Stimulated activated CD4-positive, alpha-beta T cell treated with anti-CD3 and anti-CD28 coated beads, Interleukin-2, amount 100 ng/mL, for 24 hours (primary cell): ENCODE measurements at places on chromosomes 2 and 18.

- no peak for DNase-seq
Measured at GRCh38 chr2:169184074-169184473, 114.7 kb downstream of the DHRS9 start.

DNA sequence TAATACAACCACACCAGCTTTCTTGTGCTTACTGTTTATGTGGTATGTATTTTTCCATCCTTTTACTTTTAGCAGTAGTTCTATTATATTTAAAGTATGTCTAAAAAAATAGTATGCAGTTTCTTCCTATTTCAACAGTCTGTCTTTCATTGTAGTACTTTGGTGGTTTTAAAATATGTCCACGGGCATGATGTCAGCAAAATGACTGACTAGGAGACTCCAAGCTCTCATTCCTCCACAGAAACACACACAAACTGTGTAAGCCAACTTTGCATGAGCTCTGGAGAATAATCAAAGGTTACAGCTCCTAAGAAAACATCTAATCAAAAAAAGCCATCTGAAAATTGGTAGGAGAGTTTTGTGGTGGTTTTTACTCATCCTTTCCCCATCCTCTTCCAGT, 56.1 kb downstream of the TEX51 start:
- no peak for DNase-seq

DNA sequence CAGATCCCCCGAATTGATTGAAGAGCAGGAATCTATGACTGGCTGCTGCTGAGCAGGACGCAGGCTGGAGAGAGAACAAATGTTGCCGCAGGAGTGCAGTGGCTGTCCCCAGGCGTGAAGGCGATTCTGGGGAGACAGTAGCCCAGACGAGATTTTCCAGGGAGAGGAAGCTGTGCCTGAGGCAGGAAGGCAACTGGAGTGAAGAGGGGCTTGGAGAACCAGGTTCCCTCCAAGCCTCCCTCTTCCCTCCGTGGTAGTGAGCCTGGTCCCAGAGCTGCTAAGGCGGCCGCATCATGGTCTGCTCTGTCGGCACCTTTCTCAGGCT, 1.3 kb upstream of the NPPC start:
- DNase-seq = no peak

DNA sequence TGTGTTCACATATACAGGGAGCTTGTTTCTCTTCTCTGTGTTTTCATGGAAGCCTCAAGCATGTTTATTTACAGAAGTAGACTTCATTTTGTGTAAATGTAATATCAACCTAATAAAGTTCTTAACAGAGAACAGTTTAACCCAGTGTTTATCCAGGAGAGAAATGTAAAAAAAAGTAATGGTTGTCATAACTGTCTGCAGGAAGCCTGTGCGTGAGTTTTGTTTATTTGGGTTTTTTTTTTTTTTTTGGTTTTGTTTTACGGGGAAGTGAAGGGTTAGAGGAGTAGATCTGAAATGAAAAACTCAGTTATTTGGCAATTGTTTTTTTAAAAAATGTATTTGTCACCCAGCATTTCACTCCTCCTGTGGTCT, 124.7 kb downstream of the RAPGEF4 start:
- no peak for DNase-seq

GRCh38 chr2:127158614-127159290, 51.8 kb upstream of the BIN1 start:
- no peak for DNase-seq

- DNase-seq = no peak
Measured at GRCh38 chr2:48264627-48265026, 265.3 kb upstream of the STON1 start.

GRCh38 chr18:30016179-30016578, 1026.4 kb downstream of the DSC3 start:
- no peak for DNase-seq

- no peak for DNase-seq
Measured at GRCh38 chr2:1742681-1743395, 1.5 kb downstream of the PXDN start.
